ENCODE measurements at places on chromosomes 6 and 20.

GRCh38 chr6:64774881-64775280 is 932.1 kb downstream of the EYS start:
- no peak for DNase-seq

DNA sequence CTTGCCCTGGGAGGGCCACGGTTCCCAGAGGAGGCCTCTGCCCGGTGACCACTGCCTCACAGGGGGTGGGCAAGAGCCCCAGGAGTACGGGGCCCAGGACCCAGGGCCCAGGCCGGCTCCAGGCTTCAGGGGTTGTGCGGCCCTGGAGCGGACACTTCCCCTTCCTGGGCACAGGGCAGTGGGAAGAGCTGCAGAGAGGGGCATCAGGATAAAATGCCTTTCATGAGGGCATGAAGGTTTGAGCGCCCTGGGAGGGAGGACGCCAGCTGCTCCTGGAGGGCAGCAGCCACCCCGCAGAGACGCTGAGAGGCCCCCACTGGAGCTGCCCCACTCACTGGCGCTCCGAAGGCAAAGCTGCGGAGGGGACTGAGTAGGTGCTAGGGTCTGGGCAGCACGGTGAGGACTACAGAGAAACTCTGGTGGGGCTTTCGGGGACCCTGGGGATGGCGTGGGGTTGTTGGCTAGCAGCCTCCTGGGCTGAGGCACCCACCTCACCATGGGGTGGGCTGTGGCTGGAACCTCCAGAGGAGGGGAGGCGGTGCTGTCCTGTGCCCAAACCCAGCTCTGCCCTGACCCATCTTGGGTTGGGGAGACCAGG is 10.4 kb downstream of the LAMA5 start:
- DNase-seq, result no peak

DNA sequence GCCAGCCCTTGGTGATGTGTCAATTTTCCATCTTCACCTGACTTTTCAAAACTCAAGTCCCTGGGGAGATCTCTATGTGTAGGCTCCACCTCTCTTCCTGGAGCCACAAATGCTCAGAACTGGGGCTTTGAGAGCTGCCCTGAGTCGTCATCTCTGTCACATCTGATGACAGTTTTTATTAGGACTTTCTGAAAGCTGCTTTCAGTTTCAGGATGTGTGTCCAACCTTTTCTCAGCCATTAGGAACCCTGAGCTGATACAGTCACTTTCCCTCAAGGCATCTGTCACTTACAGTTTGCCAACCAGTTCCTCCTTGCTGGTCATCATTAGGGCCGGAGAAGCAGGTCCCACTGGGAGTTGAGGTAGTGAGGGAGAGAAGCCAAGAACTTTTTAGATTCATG is 365.9 kb upstream of the CHD6 start:
- DNase-seq, result no peak

DNA sequence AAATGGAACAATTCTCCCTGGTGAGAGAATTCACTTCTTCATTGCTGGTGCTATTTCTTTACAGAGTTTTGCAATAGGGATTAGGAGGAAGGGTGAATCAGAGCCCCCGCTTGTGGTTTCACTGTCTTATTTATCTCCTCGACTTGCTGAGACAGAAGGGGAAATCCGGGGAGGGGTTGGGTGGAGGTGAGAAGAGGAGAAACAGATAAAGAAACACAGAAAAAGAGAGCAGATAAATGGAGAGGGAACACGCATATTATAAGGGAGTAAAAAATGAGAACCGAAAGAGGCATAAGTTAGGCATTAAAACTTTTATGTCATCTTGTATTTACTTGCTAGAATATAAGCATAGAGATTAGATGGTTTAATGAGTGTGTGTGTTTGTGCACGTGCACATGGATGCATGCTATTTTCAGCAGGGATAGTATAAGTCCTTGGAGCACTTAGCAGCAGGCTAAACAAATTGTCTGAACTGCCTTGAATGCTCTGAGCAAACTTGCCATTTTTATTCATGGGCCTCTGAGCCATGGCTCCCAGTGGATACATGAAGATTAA is 105.0 kb downstream of the OLIG3 start:
- peak; percentile 85 for DNase-seq

GRCh38 chr20:15818651-15819071 is 754.6 kb downstream of the KIF16B start:
- DNase-seq, result no peak

- no peak for DNase-seq
Measured at GRCh38 chr6:13398421-13398994, 70.2 kb upstream of the TBC1D7 start.

- no peak for DNase-seq
Measured at GRCh38 chr6:23562554-23562953, 563.5 kb upstream of the NRSN1 start.

- no peak for DNase-seq
Measured at GRCh38 chr6:14676977-14677781, 559.6 kb downstream of the CD83 start.

DNA sequence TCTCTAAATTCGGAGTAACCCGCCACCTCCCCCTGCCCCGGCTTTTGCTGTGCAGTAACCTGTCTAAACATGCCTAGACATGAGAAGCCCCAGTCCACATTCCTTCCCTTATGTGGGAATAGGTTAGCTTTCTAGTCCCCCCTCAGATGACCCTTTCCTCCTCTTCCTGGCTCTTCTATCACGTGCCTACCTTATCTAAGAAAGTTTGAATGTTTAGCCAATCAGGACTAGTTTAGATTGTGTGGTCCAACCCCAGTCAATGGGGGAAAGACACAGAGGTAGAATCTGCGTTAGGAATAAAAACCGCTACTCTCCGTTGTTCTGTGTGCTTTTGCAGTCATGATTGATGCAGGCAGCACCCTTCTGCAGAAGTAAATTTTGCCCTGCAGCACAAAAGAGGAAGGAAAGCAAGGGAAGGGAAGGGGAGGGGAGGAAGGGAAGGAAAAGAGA is 69.0 kb upstream of the CD93 start:
- no peak for DNase-seq

- no peak for DNase-seq
Measured at GRCh38 chr6:133136177-133136880, 104.8 kb upstream of the EYA4 start.

GRCh38 chr20:62702895-62703852 is 5.5 kb upstream of the NTSR1 start:
- DNase-seq, result no peak

DNA sequence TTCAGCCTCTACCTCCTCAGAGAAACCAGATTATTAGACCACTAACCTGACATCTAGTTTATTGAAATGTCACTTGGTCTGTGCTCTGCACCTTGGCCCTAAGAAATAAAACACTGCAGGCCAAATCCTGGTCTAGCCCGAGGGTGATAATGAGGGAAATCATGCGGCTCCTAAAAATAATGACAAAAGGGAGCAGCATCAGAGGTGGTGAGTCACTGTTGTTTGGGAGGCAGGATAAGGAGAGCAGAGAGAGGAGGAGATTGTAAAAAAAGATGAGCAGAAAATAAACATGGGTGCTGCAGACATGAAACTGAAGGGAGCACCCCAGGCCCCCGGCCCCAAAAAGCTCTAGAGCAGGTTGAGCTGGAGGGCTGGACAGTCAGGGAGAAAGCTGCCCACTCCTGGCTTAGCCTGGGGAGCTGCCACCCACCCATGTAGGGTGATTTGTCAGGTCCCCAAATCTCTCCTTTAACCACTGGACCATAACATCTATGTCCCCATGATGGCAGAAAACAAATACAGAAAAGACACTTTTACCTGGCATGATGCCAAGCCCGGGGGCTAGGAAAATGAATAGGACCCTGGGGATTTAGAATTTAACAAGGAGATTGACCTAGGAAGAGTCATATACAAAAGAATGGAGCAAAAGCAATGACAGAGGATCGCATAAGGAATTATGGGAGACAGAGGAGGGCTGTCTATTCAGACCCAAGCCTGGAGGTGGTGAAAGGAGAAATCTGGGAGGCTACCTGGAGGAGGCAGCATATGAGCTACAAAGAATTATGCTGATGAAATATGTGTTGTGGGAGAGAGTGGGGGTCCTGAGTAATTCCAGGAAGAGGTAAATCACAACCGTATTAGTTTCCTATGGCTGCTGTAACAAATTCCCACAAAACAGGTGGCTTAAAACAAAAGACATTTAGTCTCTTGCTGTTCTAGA is 103.7 kb downstream of the SNAP25 start:
- DNase-seq, result no peak

GRCh38 chr6:116022841-116023445 is 37.7 kb downstream of the FRK start:
- DNase-seq, result no peak

DNA sequence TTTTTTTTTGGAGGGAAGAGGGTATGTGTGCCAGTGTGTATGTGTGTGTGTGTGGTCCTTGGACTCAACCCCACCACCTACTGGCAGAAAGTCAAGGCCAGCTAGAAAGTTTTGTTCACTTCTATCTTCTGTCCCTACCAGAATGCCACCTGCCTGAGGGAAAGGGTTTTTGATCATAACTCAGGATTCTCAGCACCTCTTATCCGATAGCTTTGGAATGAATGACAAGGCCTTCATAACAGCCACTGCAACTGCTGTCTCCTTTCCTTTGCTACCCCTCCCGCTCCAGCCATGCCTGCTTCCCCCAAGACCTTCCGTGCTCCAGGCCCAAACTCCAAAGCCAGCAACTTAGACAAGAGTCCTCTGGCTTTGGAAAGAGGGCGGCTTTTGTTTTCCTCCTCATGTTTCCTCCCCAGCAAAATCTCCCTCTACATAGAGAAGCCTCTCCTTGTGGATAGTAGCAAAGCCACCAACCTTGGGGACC is 18.7 kb downstream of the BTN3A1 start:
- DNase-seq, result peak; percentile 64

- no peak for DNase-seq
Measured at GRCh38 chr6:160154471-160154870, 32.9 kb downstream of the SLC22A1 start.

GRCh38 chr6:65692109-65692508 is 14.9 kb downstream of the EYS start:
- DNase-seq, result no peak

DNA sequence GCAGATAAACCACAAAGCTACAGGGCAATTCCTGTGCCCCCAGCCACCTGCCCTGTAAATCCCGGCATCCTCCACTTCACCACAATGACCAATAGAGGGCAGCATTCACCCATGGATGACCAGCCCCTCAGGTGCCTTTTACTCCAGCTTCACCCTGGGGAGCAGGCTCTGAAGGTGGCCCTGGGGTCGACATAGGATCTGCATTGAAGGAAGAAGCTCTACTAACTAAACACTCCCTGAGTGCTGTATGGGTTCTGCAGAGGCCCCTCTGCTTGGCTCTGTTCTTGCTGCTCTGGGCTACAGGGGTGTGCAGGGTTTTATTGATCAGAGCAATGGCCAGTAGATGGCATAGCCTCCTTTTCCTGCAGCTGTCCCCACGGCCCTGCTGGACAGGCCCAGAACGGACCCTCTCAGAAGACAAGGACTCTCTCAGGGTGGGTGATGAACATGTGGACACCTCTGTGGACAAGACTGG is 20.3 kb downstream of the CST4 start:
- peak; percentile 70 for DNase-seq

GRCh38 chr6:21615504-21615903 is 22.0 kb downstream of the SOX4 start:
- DNase-seq, result no peak

- no peak for DNase-seq
Measured at GRCh38 chr6:36461646-36462045, 18.8 kb downstream of the KCTD20 start.

DNA sequence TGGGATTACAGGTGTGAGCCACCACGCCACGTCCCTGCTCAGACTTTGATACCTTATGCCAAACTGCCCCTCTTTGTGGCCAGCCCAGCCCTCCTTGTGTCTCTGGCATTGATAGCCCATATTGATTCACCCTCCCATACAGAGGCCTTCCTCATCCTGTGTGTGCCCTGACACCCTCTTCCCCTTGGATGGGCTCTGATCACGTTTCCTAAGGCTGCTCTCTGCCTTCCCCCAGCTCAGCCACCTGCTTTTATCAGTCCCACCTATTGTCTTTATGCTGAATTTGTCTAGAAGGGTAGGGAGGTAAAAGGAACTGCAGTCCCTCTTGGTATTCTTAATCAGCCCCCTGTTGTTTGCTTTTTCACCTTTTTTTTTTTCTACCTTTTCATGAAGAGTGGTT is 95.9 kb downstream of the CDKAL1 start:
- no peak for DNase-seq

DNA sequence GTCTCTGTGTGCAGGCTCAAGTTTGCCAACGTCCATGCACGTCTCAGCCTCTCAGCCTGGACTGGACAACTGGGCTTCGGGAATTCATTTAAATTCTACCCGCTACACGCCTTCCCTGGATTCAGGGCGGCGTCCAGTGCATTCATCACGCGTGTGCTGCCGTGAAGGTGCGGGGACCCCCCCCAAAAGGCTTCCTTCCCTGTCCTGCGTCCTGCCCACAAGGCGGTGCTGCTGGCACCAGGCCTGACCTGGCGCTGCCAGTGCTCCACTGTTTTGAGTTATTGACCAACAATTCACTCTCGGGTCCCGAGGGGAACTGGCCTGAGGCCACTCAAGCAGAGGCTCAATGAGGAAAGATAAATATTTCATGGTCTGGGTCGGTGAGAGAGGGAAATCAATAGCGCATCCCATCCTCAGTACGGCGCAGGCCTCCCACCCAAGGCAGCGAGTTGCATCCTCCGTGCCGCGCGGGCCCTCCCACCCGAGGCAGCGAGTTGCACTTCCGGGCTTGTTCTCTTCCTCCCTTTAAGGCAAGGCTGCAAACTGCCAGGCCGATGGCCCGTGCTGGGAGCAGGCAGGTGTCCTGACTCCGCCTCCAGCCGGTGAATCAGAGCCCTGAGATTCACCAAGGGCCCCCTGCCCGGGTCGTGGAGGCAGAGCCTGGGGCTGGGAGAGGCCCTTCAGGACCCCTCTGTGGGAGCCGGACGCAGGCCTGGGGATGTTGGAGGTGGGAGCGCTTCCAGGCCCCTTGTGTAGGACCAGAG is 22.8 kb upstream of the BHLHE23 start:
- DNase-seq, result no peak

- DNase-seq, result no peak
Measured at GRCh38 chr6:90062667-90063066, 168.4 kb downstream of the GJA10 start.

GRCh38 chr20:21166801-21167200 is 40.9 kb downstream of the KIZ start:
- no peak for DNase-seq

DNA sequence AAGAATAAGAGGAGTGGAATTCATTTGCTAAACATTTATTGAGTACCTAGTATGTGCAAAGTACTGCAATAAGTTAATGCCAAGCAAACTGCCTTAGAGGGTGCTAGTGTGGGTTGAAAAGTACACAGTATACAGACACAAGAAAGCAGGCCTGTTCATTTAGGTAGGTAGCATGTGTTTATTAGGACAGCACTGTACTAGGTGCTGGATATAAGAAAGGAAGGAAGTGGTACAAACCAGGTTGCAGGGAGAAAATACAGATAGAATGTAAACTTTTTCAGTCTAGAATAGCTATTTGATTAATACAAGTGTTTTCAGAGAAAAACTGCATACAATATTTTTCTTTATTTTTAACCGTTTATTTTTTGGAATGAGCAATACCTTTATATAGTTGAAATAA is 68.1 kb downstream of the PHF20 start:
- no peak for DNase-seq
